ENCODE measurements at places on chromosomes 7 and 10. TPM values are rescaled to one million over a fixed set of nuclear protein-coding genes. Genes with fewer than 3 reads are reported as not detected.

The HOXA5 gene
- total RNA-seq = 133 TPM

The SLC29A3 gene
- total RNA-seq = 11.0 TPM

The ATRNL1 gene
- total RNA-seq = 39.6 TPM

The ERCC6 gene
- total RNA-seq = 35.4 TPM

- no peak for DNase-seq
Measured at GRCh38 chr10:98361131-98362025, 53.6 kb downstream of the PYROXD2 start.

- no peak for DNase-seq
Measured at GRCh38 chr10:32950591-32951108, 7.4 kb downstream of the ITGB1 start.

- no peak for DNase-seq
Measured at GRCh38 chr10:31477584-31477983, 158.6 kb downstream of the ZEB1 start.

Measured in mesothelial cell of epicardium (in vitro differentiated cells).